Cerebellar cortex (tissue), 1 donor: ENCODE measurements at places on chromosomes 2 and 18.

DNA sequence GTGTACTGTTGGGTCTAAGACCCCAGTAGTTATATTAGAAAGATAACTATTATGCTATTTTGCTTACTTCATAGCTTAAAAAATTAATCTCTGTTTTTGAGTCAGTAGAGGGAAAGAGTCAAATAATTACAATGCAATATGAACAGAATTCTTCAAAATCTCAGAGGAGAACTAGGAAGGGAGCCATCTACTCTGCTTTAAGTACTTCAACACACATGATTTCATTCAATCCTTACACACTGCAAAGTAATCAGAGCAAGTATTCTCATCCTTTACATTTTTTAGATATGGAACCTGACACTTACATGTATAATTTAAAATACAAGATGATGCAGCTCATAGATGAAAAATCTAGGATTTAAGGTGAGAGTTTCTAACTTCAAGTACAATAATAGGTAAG is 27.7 kb downstream of the COL5A2 start:
- no peak for DNase-seq

DNA sequence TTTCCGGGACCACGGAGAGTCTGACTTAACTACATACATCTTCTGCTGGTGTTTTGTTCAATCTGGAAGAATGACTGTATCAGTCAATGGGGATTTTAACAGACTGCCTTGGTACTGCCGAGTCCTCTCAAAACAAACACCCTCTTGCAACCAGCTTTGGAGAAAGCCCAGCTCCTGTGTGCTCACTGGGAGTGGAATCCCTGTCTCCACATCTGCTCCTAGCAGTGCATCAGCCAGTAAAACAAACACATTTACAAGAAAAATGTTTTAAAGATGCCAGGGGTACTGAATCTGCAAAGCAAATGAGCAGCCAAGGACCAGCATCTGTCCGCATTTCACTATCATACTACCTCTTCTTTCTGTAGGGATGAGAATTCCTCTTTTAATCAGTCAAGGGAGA is 23.1 kb downstream of the ICOS start:
- no peak for DNase-seq

DNA sequence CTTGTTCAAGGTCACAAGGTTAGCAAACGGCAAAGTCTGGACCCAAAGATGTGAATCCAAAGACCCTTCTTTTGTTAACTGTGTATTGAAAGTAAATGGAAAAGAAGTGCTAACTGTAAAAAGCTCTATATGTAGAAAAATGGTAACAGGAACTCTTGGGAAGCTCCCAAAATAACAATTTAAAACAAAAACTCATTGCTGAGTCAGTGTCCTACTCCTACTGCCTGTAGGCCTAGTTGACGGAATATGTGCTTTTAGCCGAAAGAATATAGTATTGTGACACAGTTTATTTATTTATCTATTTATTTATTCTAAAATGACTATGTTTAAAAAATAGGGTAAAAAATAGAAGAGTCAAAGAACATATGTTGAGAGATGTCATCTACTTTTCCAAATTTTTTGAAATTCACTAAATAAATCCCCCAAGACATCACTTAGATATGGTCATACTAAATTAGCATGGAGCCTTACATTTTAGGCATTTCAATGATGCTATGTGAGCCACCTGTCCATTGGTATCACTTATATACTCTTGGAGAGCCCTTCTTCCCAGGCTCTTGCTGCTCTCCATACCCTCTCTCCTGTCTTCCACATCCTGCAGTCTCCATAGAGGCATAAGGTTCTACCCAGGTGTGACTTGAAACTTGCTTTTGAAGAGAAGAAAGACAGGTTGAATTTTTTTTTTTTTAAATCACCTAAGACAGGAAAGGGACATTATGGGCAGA is 13.7 kb downstream of the COL5A2 start:
- DNase-seq = no peak

DNA sequence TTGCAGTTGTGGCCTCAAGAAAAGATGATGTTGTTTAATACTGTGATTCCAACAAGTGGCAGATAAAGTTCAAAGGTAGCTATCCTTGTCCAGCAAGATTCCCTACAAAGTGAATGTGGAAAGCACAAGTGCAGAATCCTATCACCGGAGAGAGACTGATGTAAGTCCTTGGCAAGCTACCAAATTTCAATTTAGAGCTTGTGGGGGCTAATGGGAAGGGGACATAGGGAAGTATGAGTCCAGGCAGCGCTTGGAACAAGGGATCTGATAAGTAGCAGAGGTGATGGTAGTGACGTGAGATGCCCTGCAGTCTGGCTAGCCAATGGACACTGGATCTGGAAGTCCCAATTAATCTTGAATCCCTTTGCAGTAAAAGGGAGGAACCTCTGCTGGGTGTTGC is 165.2 kb upstream of the DTNA start:
- DNase-seq = no peak

DNA sequence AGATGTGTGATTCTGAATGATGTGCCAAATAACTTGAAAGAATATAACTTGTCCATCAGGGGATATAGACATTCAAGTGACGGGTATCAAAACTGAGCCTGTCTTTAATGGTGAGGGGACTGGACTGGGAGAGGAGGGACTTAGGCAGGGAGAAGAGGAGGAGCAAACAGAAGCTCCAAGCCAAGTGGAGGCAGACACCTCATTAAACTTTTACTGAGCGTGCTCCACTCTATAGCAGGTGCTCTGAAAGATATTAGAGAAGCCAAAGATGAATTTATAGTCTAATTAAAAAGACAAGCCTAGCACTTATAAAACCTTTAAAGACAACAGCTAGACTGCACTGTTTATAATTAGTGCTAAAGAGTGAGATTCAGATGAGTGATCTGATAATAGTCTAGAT is 47.7 kb upstream of the SMAD2 start:
- no peak for DNase-seq

GRCh38 chr2:66897691-66898150 is 462.8 kb downstream of the MEIS1 start:
- no peak for DNase-seq

- DNase-seq = no peak
These were observed 194.1 kb downstream of the TPGS2 start for GRCh38 chr18:36634573-36635216.

DNA sequence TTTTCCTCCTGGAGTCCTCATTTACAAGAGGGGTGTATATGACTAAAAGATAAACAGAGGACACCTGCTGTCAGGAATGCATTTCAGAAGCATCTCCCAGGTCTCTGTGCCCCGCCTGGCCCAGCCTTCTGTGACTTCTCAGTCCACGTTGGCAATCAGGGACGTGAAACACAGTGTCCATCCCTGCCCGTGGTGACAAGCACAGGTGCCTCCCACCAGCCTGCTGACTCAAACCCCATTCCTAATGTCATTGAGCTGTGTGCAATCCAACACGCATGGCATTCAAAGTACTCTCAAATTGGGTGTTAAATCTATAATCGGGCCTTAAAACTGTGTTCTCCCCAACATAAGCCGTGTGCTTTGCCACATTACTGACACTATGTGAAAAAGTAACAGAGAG is 343.2 kb downstream of the EIPR1 start:
- no peak for DNase-seq

DNA sequence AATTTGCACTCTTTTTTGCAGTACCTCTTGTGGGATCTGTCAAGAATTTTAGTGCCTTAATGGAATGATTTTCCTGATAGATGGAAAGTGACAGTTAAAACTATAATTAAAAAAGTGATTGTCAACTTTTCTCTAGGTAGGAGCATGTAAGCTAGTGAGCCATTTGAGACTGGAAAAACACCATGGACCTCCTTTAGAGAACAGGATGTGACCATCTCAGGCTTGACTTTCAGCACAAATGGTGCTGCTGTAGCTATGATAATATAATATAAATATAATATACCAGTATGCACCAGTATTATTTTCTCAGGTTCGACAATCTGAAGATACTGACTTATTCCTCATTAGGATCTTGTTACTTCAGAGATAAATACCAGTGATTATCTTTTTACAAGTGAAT is 27.8 kb downstream of the ZNF236 start:
- DNase-seq = no peak

GRCh38 chr2:2260696-2261268 is 70.3 kb downstream of the MYT1L start:
- DNase-seq = peak; percentile 62

GRCh38 chr2:30516166-30516565 is 69.1 kb downstream of the LCLAT1 start:
- DNase-seq = no peak

- DNase-seq = no peak
These were observed 114.4 kb upstream of the TMEM200C start for GRCh38 chr18:6009756-6010155.

- DNase-seq = no peak
These were observed 264.2 kb downstream of the GBX2 start for GRCh38 chr2:235903782-235904584.

DNA sequence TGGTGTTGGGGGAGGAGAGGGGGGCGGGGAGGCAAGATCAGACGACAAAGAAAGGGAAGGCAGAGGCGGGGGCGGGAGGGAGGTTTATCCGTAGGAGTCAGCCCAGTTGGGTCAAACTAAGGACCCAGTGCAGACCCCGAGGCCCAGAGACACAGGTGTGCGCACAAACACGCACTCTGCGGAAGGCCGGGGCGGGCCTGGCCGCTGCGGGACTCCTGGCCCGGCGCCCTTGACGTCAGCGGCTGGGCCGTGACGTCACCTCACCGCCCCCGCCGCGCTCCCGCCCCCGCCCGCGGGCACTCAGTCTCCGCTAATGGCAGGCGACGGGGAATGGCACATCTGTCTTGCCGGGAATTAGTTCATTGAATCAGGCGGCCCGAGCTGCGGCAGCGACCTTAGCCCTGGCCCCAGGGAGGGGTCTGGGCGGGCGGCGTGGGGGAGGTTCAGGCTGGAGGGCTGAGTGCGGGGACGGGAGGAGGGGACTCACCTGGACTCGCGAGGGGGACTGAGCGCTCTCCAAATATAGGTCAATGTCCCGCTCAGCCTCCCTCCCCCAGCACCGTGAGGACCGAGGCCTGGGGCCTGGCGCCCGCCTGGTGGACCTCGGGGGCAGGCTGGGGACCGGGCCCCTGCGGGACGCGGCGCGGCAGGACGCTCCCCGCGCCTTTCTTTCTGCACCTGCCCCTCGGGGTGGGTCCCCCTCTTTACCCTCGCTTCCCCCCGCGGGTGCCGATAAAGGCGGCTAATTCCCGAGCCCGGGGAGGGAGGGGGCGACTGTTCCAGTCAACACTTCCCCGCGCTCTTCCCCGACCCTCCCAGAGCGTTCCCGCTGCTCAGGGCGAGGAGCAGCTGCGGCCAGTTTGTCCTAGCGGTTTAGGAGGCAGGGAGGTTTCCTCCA is 15.5 kb upstream of the ECEL1 start:
- DNase-seq = peak; percentile 38

DNA sequence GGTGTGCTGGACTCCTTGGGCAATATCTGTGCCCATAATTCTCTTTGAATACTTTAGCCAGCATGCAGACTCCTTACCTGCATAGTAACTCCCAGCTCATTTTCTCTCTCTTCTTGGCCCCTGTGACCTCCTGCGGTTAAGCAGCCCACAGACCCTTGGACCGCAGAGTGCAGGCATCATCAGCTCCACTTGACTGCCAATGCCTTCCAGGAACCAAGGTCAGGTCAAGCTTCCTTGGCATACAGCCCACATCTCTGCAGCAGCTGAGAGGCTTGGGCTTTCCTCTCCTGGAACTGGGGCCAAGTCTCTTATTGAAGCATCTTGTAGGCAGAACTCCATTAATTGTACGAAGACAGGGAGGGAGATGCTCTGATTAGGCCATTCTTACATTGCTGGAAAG is 130.1 kb upstream of the PIEZO2 start:
- no peak for DNase-seq

- DNase-seq = no peak
These were observed 321.6 kb downstream of the STK39 start for GRCh38 chr2:167925758-167926157.

GRCh38 chr18:8036551-8036950 is 469.4 kb downstream of the PTPRM start:
- DNase-seq = no peak

DNA sequence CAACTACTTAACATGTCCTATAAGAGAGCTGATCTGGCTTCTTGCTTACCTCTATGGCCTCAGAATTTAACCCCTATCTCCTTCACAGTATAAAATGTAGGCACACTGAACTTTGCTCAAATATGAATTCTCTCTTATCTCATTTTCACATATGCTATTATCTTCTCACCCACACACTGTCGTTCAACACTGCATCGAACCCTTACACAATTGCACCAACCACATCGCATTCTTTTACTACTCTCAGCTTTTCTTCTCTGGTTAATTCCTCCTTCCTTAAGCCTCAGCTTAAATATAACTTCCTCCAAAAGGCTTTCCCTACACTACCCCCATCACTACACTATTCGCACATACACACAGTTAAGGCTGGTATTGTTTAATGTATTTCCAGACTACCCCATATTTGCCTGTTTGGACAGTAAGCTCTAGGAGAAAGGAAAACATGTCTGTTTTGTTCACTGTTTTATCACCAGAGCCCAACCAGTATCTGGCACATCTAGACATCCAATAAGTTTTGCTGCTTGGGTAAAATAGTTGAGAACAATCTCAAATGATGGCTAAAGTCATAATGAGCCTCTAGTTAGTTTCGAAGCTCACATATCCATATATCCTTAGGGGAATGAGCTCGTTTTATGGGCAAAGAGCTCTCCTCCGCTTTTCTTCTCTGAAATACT is 47.7 kb downstream of the HIBCH start:
- no peak for DNase-seq

DNA sequence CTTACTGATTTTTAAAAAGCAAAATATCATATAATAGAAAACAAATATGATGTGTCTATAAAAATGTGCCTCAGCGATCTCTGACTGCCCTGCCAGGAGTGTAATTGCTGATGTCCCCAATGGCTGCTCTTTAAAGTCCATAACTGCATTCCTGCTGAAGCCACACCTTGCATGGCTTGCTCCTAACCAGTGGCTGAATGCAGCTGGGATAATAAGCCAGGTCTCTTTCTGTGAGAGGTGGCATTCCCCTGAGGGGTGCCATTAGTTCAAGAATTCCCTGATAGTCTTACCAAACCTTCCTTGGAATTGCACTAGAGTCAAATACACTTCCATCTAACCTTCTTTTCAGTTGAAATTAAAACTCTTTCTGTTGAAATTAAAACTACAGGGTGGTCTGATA is 125.8 kb upstream of the ZNF804A start:
- DNase-seq = no peak

DNA sequence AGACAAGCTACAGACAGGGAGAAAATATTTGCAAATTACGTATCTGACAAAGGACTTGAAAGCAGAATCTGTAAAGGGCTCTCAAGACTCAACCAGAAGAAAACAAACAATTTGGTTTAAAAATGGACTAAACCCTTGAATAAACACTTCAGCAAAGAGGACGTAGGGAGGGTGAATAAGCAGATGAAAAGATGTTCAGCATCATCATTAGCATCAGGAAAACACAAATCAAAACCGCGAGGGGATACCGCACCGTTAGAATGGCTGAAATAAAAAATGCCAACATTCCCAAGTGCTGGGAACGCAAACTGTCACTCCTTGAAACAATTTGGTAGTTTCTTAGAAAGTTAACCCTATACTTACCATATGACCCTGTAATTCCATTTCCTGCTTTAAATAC is 136.7 kb downstream of the MBP start:
- DNase-seq = no peak

- no peak for DNase-seq
These were observed 285.6 kb upstream of the ACVR2A start for GRCh38 chr2:147559070-147559725.
